ENCODE measurements at places on chromosomes 3 and 15.

GRCh38 chr3:151935446-151935845 is 62.0 kb downstream of the SUCNR1 start:
- DNase-seq, result no peak

- DNase-seq, result no peak
Measured at GRCh38 chr3:160296591-160296990, 71.4 kb downstream of the C3orf80 start.

- no peak for DNase-seq
Measured at GRCh38 chr15:39736412-39737195, 46.0 kb downstream of the FSIP1 start.

DNA sequence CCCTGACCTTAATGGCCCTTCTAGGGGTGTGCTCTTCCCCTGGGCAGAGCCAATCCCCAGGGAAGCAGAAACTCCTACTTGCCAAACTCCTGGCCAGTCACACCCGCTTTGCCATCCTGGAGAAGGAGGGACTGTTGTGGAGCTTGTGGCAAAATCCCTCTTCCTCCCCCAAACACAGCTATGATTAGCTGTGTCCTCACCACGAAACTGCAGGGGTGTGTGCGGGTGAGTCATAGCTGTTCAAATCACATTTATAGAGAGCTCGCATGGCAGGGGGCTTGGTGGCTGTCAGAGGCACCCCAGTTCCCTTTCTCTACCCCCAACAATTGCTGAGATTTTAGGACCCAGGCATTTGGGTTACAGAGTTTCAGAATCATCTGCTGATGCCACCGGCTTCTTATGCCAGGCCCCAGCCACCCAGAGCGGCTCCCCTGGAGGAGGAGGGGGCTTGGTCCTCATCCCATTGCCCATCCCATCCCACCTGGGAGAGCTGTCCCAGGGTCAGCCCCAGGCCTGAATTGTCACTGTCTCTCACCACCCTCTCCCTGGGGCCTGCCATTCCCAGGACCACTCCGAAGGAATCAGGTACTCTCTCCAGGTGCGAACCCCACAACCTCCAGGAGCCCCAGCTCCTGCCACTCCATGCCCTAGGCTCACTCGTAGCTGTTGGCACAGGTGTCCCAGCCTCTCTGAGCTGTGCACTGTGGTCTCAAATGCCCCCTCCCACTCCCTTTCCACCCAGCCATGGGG is 28.8 kb upstream of the MAGEF1 start:
- no peak for DNase-seq

GRCh38 chr15:64740311-64741170 is 34.8 kb downstream of the RBPMS2 start:
- DNase-seq, result no peak

GRCh38 chr3:40914475-40914874 is 284.8 kb upstream of the CTNNB1 start:
- DNase-seq, result no peak

DNA sequence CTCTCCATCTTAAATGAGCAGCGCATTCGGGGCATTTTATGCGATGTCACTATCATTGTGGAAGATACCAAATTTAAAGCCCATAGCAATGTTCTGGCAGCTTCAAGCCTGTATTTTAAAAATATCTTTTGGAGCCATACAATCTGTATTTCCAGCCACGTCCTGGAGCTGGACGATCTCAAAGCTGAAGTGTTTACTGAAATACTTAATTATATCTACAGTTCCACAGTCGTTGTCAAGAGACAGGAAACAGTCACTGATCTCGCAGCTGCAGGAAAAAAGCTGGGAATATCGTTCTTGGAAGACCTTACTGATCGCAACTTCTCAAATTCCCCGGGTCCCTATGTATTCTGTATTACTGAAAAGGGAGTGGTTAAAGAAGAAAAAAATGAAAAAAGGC is 44.4 kb upstream of the RASA2 start:
- DNase-seq, result no peak

- DNase-seq, result no peak
Measured at GRCh38 chr15:98813951-98814350, 165.6 kb downstream of the IGF1R start.

DNA sequence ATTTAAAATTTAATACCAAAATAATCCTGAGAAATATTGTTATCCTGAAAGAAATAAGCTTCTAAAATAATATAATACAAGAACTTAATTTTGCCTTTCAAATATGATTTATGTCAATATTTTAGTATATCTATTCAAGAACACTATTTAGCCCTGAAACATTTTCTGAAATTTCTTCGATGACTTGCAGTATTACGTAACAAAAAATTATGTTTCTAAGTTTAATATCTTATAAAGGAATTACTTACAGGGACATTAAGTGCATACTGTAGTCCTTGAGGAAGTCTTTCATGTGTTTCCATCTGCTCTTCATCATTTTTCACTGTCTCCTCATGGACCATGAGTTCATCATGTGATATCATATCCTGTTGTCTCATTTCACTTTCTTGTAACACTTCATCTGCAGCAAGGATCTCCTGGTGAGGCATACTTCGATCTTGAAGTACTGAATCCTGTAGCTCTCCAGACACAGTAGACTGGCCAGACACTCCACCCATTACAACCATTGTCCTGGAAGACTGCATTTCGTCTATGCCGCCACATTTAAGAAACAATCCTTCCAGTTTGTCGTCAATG is 62.0 kb downstream of the ZNF148 start:
- DNase-seq, result no peak

DNA sequence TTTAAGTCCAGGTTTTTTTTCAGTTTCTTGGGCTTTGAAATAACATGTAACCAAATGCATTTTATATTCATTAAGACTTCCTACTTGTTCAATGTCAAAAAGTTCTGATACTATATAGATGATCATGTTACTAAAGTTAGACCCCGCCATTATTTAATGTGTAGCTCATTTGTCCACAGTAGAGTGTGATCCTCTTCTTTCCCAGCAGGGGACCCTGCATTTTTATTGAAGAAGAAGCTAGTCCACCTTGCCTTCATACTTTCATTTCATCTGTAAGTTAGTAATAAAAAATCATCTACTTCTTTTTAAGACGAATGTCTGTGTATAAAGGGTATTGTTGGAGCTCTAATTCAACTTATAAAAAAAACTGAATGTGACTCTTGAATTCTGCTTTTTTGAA is 404.6 kb downstream of the SI start:
- DNase-seq, result no peak

- no peak for DNase-seq
Measured at GRCh38 chr15:101308604-101309435, 13.8 kb upstream of the SNRPA1 start.

DNA sequence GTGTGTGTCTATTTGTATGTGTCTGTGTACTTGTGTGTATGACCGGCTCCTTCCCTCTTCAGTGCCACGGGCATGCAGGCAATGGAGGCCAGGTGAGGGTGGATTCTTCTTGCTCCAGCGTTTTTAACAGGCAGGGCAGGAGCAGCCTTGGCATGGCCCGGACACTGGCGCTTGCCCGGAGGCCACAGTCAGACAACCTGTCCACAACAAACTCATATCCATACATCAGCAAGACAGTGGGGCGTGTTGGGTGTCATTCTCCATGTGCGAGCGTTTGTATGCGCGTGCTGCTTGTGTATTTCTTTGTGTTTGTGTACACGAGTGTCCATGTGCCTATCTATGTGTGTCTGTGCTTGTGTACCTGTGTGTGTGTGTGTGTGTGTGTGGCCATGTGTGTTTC is 29.8 kb downstream of the PTH1R start:
- no peak for DNase-seq

DNA sequence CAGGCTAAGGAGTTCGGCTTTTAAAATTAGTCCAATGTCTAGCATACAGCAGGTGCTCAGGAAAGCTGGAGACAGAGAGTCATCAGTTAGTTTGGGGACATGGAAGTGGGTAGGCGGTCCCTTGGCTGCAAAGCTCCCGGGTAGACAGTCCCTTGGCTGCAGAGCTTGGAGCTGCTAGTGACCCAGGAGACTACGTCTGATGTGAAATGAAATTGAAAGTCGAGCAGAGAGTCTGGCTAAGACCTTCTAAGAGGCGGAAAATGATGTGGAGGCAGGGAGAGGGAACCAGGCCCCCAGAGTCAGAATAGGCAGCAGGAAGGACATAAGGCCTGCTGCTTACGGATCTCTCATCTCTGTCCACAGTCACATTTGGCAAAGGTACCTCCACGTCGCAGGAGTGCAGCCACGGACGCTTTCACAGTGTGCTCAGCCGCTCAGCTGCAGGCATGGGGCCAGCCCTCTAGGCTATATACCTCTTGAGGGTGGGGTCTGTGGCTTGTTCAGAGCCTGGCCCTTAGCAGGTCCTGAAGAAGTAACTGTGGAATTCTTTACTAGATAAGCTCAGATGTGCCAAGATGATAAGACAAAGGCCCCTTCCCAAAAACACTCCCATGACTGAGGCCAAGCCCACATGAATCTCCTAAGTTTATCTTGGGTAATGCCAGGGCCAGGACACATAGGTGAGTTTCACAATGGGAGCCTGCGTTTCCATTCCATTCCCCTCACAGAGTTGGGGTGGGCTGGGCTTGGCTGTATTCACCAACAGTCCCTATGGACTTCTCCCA is 131.7 kb downstream of the XXYLT1 start:
- no peak for DNase-seq

GRCh38 chr3:160735826-160736225 is 20.2 kb upstream of the PPM1L start:
- DNase-seq, result no peak

GRCh38 chr3:65439641-65440284 is 599.0 kb downstream of the MAGI1 start:
- DNase-seq, result no peak

DNA sequence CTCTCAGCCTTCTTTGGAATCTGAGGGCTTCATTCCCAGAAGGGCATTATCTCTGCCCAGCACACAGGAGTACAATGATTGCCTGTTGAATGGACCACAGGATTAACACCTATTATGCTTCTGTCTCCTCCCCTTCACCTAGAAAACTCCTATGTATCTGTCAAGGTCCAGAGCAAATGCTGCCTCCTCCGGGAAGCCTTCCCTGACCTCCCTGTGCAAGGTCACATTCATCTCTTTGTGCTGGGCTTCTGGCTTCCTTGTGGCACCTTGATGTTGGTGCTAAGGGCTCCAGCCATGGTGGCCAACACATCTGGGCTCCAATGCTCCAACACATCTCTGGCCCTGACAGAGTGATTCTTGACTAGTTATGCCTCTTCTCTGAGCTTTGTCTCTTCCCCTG is 49.9 kb upstream of the ATP2B2 start:
- DNase-seq, result no peak

DNA sequence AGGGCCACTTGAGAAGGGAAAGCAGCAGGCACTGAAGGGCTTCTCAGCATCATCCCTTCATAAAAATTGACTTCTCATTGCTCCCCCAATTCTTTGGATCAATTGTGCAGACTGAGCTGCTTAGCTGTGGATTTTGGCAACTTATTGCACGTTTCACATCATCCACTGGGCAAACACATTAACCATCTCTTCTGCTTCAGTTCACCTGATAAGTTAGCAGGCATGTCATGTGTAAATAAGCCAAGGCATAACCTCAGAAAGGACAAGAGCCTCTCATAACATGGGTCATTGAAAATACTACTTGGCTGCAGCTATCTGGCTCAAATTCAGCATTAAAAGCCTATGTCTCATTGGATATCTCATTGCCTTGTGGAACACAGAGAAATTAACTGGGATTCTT is 366.5 kb downstream of the LRRC3B start:
- DNase-seq, result no peak

DNA sequence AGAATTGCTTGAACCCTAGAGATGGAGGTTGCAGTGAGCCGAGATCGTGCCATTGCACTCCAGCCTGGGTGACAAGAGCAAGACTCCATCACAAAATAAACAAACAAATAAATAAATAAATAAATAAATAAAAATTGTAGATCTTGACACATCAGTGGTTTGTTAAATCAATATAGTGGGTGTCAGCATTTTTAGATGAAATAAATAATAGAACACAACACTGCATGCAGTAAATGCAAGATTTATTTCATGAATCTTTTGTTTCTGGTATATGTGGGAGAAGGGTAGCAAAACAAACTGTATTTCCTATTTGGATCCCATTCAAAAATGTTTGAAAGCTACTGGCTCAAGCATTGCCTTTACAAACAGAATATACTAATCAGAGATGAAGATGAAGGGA is 35.6 kb upstream of the CHRM5 start:
- DNase-seq, result no peak

- DNase-seq, result no peak
Measured at GRCh38 chr3:63911509-63911872, 692 bp downstream of the SCAANT1 start.

DNA sequence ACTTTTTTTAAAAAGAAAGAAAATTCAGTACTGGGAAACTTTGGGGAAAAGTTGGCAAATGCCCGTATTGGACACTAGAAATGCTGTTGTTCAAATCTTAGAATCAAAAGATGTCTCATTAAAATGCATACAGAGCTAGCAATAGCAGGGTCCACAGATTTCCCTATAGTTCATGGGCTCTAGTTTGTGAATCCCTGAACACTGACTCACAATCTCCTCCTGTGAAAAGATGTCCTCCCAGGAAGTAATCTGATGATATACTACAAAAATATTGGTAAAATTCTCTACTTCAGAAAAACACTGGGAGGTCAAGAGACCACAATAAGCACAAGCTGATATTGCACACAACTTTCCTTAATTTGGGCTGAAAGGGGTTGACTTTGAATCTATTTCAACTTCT is 568.4 kb upstream of the ZNF385D start:
- no peak for DNase-seq

DNA sequence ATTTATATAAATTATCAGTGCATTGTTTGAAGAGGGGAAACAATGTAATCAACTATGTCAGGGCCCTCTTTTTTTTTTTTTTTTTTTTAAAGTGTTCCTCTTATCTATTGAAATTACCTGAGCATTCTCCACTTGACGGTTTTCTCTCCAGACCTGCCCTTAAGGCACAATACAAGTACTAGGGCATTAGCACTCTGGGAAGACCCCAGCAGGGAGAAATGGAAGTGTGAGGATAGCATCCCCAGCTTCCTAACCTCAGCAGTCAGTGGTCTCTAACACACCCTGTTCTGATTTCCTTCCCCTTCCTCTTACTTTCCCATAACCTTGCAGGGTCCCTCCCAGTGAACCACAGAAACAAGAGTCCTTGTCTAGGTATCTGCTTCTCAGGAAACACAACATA is 458.3 kb upstream of the ARL6 start:
- DNase-seq, result no peak

DNA sequence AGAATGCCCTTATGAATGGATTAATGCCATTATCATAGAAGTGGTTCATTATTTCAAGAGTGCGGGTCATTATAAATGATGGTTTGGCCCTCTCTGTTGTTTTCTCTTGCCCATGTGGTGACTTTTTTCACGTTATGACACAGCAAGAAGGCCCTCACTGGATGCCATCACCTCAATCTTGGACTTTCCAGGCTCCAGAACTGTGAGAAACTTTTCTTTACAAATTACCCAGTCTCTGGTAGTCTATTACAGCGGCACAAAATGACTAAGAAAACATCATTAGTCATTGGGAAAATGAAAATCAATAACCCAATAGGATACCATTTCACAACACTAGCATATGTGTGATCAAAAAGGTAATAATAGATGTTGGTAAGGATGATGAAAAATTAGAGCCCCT is 119.0 kb upstream of the LPP start:
- DNase-seq, result no peak

All from activated T-cell treated with anti-CD3 and anti-CD28 coated beads, Interleukin-2, amount 50 U/mL, for 1 hour (primary cell).